ENCODE measurements at places on chromosomes 6 and 20. TPM values are rescaled to one million over a fixed set of nuclear protein-coding genes. Genes with fewer than 3 reads are reported as not detected.

RAB5IF gene
- 37.4 TPM for total RNA-seq

DNA sequence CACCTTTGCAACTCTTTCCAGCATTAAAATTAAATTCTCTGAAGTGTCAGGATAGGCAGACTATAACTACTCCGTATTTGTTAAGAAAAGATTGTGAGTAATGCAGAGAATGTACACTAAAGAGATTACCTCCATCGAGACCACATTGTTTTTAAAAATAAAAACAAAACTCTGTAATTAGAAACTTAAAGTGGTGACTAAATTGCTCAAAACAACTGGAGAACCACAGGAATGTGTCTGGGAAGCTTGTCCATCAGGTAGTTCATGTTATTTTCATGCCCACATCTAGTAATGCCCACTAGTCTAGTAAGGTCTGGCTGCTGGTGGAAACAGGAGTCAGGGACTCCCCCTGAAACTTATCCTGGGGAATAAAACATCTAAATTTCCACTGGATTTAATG lies 103.0 kb upstream of the FOXQ1 start:
- DNase-seq = no peak

GRCh38 chr6:32972353-32973143 lies 4.2 kb downstream of the BRD2 start:
- DNase-seq = no peak

DNA sequence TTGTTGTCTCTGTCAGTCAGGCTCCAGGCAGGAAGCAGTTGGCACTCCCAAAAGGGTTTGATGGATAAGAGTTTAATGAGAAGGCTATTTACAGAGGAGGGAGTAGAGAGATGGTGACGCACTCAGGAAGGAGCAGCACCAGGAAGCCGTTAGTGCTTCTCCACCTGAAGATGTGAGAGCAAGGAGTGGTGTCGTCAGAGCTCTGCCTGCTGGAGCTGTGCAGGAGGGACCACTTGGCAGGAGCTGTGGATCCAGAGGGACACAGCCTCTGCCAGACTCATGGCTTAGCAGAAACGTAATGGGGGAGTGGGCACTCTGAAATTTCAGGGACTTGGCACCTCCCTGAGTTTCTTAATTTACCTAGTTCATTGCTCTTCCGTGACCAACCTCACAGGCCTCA lies 16.8 kb downstream of the DAAM2 start:
- no peak for DNase-seq

- DNase-seq = no peak
Observed at GRCh38 chr6:52132292-52132691, 44.9 kb upstream of the PKHD1 start.
